ENCODE measurements at places on chromosomes 13 and 19. TPM values are rescaled to one million over a fixed set of nuclear protein-coding genes. Genes with fewer than 3 reads are reported as not detected.

- DNase-seq = no peak
Observed at GRCh38 chr13:110055089-110055488, 251.9 kb downstream of the COL4A1 start.

DNA sequence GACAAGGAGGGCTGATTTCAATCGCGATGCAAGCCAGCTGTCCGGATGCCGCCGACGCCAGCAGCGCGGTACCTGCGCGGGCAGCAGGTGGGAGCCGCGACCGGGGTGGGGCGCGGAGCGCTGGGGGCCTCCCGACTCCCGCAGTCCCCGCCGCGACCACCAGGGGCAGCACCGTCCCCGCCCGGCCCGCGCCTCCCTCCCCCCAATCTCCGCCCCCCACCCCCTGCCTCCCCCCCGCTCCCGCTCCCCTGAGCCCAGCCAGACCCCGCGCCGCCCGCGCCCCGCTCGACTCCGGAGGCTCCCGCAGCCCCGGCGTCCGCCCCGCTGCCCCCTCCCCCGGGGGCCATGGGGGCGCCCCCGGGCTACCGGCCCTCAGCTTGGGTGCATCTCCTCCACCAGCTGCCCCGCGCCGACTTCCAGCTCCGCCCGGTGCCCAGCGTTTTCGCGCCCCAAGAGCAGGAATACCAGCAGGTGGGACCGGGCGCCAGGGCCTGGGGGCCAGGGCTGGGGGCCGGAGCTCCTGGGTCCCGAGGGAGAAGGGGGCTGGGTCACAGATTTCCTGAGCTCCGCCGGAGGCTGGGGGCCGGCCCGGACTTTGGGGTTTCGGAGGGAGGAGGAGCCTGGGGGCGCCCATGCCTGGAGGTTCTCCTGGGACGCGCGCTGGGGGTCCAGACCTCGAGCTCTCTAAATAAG is at the start of gene TTYH1:
Gene TTYH1, plus strand, starts transcription at position 257 of the 693 bp plus-strand sequence. Its CDS starts 89 bp downstream, at position 346.
- no peak for DNase-seq

DNA sequence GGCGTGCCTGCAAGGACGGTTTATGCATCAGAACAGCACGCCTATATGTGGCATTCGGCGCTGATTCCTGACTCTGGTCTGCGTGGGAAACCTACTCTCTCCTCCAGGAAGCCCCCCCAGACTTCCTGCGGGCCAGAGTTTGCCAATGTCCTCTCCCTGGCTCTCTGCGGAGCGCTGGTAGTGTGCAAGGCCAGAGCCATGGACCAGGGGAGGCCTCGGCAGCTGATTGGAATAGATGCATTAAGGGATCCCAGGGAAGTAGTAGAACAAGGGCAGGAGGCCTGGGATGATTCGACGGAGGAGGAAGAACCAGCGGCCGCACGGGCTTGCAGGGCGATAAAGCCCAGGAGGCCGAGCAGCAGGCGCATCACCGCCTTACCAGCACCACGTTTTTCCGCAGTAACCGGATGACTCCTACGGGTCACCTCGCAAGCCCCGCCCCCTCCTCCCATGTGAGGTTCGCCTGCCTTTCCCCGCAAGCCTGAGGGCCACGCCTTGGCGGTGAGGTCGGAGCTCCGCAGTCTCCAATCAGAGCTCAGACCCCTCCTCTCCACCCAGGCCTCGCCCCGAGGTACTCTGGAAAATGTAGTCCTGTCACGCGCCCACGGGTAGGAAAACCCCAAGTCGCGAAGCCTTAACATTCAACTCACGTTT is 5.0 kb downstream of the CLEC11A start:
- DNase-seq = peak; percentile 71

The DNAAF3 gene
- 2.7 TPM for total RNA-seq
